GM06990 (cell line): ENCODE measurements at places on chromosomes 5 and 9.

- DNase-seq: no peak
These were observed 93.1 kb downstream of the MED27 start for GRCh38 chr9:131986576-131986975.

DNA sequence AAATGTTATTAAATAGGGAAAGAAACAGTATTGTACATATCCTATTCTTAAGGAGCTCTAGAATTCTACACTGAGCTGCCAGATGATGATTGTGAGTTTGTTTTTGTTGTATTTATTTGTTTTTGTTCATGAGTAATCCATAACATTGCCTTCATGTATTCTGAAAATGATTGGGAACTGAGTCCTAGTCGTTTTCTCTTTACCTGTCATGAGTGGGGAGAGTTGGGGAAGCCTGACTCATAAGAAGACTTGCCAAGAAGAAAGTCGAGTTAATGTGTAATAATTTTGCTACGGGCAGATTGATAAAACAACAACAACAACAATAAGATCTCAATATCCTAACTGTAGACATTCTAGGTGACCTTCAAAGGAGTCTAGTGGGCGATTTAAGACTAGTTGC lies 103.8 kb downstream of the ANKRD55 start:
- no peak for DNase-seq

DNA sequence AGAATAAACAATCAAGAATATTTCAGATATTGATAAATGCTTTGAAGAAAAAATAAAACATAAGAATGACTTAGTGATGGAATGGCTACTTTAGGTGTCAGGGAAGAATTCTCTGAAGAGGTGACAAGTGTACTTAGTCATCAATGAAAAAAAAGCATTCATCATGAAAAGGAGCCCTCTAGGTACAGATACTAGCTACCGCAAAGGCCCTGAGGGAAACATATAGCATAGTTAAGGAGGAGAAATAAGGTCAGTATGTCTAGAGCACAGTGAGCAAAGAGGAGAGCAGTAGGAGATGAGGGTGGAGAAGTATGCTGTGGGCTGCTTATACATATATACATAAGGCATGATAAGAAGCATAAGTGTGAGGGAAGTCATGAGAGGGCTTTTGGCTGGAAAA lies 41.8 kb downstream of the CSF2 start:
- no peak for DNase-seq

DNA sequence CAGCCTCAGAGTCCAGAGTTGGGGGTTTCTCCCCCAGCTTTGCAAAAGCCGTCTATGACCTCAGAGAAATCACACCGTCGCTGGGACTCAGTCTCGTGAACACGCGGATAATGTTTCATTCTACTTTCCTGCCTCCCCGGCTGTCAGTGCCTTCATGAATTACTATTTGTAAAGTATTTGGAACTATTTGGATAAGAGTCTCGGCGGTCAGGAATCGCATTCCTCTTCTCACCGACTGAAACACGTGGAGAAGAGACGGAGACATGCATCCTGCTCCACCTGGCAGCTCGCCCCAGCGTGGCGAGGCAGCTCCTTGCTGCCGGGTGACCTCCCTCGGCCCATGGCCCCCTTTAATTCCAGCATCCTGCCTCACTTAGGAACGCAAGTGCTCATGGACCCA lies 23.9 kb downstream of the IRX2 start:
- no peak for DNase-seq
